ENCODE measurements at places on chromosomes 2 and 18.

DNA sequence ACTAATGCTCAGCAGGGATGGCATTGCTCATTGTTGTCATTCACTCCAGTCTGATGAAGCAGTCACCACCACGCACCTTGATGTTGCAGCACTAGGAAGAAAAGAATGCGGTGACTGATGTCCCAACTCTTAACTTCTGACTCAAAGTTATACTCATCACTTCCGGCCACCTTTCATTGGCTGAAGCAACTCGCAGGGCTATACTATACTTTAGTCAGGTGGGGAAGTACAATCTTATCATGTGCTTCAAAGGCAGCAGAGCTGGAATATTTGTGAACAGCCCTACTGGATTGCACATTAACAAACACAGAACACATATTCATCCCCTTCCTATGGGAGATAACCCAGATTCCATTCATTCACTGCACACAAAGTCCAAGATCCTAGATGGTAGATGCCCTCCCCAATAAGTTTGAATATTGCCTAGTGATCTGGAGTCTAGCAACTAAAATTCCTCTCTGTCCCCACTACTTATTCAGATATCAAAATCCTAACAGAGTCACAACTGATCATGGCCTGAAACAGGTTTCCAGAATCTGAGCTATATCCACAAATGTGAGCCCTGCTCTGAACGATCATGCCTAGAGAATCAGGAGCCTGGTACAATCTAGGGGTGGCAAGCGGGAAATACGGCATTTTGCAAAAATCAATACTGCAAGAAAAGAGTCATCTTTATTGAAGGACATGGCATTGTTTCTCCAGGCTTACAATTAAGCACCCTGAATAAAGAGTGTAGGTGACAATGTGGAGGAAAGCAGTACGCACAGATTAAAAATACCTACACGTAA, 3.4 kb upstream of the SPATS2L start:
- no peak for DNase-seq

GRCh38 chr2:8515864-8516533, 165.9 kb upstream of the ID2 start:
- no peak for DNase-seq

DNA sequence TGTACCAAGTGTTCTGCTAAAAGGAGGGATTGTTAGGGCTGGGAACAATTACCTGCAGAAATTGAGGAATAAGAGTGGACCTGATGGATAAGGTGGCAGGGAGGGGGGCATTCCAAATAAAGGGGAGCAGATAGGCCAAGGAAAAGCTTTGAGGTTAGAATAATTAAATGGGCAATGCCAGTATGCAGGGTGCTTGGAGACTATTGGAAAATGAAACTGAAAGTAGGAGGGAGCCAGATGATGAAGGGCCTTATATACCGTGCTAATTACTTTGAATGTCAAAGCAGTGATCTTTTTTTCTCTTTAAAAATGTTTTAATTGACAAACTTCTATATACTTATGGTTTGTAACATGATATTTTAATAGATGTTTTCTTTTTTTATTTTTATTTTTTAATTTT, 42.9 kb downstream of the MMADHC start:
- DNase-seq = no peak

DNA sequence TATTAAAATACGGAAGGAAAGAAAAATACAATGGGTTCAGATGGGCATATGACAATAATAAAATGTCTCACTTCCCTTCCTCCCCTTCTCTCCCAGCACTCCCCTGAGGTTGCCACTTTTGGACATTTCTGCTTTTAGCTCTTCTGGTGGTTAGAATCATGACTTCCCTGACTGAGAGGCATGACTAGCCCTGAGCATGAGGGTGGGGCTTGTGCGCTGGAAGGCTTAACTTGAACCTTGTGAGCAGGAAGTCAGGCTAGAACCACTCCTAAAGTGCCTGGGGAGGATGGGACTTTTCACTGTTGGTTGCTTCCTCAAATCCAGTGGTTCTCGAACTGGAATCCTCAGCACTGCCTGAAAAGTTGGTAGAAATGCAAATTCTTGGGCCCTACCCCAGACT, 19.7 kb upstream of the ARHGAP25 start:
- DNase-seq = peak; percentile 70

DNA sequence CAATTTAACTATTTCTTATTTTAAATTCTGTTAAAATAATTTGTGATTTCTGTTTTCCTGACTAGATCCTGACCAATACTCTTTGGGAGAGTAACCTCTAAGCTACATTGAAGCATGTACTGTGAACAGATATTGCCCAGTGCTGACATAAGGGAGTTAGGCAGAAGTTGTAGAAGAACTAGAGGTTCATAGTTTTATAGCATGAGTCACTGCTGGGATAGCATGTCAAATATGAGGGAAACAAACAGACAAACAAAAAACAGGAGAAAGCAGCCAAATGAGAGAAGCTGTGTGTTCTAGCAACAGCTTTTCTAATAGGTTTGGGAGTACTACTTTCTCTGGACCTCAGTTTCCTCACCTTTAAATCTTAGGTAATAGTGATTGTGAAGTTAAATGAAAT, 72.4 kb downstream of the CERS6 start:
- no peak for DNase-seq

- no peak for DNase-seq
Measured at GRCh38 chr2:140353541-140353940, 1573.4 kb upstream of the NXPH2 start.

GRCh38 chr2:68345129-68345875, 19.8 kb upstream of the PLEK start:
- DNase-seq = no peak

- no peak for DNase-seq
Measured at GRCh38 chr2:241197947-241198346, 9.5 kb downstream of the ANO7 start.

GRCh38 chr2:106584304-106584954, 97.3 kb downstream of the CD8B2 start:
- no peak for DNase-seq

DNA sequence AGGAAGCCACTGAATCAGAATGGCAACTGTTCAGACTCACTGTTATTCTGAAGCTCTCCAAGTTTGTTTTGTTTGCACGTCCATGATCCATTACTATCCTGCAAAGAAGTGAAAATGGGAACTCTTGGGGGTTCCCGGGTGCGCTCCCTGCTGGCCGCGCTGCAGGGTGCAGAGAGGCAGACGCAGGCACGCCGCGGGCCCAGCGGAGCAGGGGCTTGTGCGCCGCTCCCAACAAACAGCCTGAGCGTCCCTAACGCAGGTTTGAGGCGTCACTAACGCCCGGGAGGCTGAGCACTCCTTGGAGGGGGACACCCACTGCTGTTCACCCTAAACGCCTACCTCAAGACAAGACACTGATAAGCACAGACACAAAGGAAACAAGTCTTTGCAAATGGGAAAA, 14.3 kb upstream of the PIEZO2 start:
- no peak for DNase-seq

DNA sequence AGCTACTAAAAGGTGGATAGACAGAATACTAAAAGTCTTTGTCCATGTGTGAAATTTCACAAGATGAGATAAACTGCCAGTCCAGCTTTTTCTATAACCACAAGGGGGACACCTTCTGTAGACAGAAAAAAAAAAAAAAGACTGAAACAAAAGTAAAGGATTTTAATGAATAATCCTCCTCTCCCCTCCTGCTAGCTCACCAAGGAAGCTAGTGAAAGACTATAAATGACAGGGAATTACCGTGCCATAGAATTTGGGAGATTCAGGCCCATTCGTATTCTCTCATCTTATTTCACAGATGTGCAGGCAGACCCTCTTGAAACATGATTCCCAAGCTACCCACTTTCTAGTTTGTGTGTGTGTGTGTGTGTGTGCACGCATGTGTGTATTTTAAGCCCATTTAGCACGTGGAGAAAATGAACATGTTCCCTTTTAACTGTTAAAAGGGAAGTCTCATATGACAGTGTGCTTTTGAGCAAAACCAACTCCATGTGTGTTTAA, 36.3 kb upstream of the SLC8A1 start:
- DNase-seq = no peak

DNA sequence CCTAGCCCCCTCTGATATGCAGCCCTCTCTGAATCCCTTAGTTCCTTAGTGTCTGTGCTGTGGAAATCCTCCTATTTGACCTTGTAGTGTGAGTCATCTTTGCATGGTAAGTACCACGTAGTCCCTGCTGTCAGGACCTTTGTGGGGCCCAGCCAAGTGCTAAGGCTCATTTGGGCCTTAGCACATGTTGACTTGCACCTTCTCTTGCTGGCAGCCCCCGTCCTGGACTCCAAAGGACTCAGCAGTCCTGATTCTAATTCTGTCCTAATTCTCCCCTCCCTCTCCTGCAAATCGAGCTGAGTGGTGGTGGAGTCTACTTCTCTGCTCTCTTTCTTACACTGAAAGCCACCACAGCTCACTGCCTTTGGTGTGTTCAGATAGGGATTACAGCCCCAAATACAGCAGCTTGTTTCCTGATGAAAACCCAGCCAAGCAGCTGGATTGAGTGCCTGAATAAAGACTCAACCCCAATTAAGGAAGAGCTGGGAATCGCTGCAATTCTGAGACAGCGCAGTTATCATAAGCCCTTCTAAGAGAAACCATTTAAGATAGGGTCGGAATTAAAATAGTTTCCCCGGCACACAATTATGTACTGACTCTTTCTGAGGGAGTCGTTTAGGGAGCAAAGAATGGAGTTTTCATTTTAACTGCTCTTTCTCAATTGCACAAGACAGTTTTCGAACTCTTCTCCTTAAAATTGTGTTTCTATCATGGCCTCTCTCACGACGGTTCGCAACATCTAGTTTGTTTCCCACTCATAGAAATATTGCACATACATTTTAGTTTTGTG, 215.6 kb upstream of the TNP1 start:
- no peak for DNase-seq

DNA sequence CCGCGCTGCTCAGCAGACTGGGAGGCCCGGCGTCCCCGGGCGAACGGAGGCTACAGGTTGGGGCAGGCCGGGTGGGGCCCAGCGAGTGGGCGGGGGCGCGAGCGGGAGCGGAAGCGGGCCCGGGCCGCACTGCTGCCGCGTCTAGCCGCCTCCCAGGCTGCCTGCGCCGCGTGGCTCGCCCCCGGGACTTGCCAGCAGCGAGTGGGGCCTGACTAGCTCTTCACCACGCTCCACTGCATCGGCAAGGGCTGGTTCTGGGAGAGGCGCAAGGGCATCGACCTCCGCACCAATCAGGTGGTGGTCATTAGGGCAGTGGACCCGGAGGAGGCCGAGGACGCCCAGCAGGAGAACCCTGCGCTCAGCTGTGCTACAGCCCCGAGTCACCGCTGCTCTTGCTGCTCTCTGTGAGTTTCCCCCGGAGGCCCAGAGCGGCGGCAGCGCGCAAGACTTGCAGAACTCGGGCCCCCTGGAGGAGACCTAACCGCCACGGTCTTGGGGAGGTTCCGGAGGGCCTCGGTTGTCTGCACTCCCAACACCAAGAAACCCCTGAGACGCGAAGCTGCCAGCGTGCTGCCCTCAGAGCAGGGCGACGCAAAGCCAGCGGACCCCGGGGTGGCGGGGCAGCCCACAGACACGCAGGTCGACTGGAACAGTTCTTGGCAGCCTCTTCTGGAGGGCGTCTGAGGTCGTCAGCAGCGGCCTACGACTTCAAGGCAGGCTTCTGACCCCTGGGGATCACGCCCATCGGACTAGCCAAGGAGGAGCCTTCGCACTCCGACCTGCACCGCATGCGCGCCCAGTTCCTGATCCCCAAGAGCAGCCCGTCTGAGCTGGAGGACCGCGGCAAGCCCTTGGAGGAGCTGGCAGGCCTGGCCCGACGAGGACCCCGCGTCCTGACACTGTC, 27.2 kb upstream of the PTPN2 start:
- peak; percentile 60 for DNase-seq

GRCh38 chr2:18387441-18388206, 172.8 kb downstream of the RDH14 start:
- DNase-seq = peak; percentile 33

- no peak for DNase-seq
Measured at GRCh38 chr2:136024616-136025015, 39.2 kb upstream of the DARS1 start.

DNA sequence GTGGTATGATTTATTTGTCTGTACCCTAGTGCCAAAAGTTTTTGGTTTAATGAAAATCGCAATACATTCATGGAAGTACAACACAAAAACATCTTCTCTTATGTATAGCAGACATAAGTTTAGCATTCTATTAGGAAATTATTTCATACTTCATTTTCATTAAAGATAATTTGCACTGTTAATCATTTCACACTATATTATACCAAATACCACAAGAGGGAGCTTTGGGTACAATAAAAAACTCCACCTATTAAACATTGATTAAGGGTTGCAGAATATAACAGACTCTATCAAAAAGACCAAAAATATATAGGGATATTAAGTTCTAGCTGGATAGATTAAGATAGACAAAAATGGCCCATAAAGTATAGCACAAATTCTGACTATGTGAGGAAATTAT, 79.0 kb downstream of the SLC66A3 start:
- DNase-seq = peak; percentile 7

DNA sequence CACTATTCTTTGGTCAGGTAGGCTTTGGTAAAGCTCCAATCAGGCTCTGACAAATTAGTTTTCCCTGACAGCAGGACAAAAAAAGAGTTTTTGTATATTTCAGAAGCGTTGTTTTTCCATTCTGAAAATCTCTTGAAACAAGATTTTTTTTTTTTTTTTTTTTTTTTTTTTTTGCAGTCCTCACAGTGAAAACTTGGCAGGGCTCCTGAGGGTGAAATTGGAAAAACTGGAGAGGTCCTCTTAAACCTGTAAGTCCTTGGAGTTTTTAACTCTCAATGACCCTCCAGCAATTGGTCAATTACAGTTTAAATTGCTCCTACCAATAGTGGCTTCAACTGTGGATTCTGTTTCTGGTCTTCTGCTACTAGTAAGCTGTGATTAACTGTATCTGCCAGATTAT, 244.5 kb upstream of the PKDCC start:
- no peak for DNase-seq

DNA sequence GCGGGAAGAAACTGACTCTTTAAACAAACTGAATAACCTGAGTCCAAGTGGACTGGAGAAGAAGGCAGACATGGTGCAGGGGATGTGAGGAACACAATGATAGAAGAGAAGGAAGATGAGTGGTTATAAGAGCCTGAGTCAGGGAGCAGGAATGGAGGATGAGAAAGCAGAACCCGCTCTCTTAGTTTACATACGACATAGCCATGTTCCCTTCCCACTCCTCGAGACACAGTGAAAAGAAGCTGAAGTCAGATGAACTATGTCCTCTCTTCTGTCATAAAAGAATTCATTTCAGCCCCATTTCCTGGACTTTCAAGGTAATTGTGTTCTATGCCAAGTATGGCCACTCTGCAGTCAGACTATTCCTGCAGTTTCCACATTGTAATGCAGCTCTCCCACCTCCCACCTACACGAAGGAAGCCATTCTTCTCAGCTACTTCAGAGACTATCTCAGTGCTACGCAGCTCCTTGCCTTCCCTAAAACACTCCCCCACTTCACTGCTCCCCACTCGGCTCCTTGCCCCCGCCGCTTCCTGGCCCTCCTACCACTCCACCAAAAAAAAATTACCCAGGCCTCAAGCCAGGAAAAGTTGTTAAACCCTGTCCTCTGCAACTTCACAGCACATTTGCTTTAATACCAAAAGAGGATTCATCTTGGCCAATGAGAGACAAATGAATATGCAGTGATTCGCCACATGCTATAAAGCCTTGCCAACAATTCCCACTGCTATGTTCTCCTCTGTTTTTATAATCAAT, 323.4 kb upstream of the EPHA4 start:
- no peak for DNase-seq

GRCh38 chr18:69680123-69680522, 267.6 kb downstream of the CD226 start:
- DNase-seq = no peak
